ENCODE measurements at places on chromosomes 11 and 22.

GRCh38 chr11:46361283-46362155, 14.3 kb downstream of the DGKZ start:
- DNase-seq = peak; percentile 24

- no peak for DNase-seq
These were observed 80.1 kb downstream of the INSC start for GRCh38 chr11:15194671-15195415.

DNA sequence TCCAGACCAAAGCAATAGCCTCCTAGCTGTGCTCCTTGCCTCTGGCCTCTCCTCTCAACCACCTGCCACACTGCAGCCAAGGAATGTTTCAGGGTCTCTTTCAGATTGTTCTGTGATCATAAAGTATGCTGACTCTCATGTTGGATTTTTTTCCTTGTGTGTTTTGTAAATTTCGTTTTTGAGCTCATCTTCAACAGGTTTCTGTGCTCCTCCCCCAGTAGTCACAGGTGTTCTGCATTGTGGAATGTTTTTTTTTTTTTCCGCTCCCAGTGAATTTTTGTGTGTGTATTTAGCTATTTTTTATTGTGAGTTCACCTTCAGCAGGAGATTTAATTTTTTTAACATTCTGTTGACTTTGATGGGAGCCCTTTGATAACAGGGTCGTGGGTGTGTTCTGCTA, 153.7 kb downstream of the MYO18B start:
- no peak for DNase-seq

DNA sequence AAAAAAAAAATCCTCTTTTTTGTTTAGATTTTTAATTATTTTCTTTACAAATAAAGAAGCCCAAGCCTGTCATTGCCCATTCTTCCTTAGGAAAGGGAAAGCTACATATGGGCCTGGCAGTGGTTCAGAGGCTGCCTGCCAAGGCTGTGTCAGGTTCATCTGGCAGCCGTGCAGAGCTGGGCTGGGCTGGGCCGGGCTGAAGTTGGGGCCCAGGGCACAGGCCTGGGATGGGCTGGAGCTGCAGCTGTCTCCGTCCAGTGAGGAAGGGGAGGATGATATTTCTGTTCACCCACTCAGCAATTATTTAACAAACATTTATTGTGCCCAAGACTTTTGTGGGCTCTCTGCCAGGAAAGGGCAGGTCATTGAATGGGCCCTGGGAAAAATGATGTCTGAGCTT, 4.6 kb downstream of the PRR5L start:
- no peak for DNase-seq

DNA sequence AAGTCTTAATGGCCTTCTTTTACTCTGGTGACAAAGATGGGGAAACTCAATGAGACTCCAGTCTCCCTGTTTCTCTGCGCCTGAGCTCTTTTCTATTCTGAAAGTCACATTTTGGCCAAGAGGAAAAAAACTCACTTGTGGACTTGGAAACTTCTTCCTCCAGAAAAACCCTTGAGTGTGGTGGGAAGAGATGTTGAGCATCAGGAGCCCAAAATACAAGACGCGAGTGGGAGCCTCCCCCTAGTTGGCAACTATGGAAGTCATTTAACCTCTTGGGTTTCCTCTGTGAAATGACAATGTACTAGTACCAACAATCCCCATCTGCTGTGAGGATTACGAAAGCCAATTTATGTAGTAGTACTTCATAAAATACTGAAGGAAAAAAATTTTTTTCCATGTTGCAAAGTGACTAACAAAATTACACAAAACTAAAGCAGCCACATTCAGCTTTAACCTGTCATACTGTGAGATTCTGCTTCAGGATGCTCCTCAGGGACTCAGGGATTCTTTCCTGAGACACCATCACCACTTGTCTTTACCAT, 524 bp upstream of the SLC25A17 start:
- no peak for DNase-seq

DNA sequence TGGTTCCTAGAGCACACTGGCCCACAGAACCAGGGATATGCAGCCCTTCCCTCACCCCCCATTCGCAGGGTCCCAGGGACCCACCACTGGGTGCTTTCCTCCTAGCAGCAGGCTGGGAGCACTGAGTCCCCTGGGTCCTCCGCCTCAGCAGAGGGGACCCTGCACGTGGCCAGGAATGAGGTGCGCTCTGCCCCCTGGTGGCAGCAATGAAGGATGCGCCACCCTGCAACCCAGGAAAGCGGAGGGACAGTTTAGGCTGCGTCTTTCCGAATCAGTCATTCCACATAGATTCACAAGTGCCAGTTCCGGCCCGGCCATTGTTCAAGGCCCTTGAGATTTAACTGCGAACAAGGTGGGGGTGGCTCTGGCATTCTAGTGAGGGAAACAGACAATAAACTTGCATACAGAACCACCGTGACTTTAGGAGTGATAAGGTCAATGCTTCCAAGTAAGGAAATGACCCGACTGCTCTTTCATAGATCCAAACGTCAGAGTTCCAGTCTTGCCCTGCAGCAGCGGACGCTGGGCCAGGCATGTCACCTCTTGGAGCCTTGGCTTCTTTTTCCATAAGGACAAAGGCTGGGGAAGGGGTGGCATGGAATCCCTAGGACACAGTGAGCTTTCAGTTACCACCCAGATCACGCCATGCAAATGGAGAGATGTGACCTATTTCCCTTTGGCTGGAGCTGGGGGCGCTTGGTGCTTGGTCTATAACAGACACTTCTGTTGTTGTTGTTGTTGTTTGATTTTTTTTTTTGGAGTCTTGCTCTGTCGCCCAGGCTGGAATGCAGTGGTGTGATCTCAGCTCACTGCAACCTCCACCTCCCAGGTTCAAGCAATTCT, 7.7 kb downstream of the RIN1 start:
- DNase-seq = no peak

DNA sequence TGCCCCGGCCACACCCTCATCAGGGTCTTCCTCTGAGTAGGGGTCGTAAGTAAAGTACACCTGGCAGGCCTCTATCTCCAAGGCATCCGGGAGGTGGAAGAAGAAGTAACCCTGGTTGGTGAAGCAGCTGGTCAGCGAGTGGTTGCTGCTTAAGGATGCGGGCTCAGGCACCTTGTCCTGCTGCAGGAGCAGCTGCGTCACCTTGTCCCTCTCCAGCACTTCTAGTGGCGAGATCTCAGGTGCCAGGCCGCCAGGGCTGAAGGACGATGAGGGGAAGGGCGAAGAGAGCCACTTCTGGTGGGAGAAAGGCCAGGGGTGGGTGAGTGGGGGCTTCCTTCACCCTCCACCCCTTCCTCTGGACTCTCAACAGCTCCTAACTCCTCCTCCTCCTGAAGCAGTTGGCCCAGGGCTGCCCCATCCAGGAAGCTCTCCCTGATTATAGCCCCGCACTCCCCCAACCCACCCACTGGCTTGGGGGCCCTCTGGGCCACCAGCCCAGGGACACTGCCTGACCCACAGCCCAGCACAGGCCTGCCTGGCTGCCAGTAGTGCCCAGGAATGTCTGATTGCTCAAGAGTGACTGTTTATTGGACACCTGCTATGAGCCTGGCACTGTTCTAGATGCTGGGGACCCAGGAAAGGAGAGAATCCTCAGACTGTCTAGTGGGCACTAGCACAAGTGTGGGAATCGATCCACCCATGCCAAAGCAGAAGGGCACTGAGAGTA, 19.2 kb upstream of the TMPRSS6 start:
- DNase-seq = no peak

- no peak for DNase-seq
These were observed 3.5 kb downstream of the KRTAP5-7 start for GRCh38 chr11:71530602-71531001.

DNA sequence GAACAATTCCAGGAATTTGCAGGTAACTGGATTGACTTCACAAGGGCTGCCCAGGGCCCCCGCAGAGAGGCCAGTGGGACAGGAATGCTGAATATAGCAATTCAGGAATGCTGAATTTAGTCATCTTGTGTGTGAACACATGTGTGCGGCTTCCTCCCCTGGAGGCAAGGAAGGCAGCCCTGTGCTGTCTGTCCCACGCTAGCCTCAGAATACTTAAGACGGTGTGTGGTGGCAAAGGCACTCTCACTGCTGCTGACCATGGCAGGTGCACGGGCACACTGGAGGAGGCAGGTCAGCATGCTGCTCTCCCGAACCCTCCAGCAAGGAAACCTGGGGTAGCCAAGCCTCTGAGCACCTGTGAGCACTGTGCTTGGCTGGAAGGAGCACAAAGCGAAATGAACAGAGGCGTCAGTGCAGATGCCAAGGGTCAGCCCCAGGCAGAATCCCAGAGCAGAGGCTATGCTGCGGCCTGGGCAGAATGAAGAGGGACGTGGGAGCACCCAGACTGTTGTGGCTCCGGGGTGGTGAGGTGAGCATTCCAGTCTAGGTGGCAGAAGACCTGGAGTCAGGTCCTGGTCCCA, 2.7 kb downstream of the GNAZ start:
- DNase-seq = no peak

DNA sequence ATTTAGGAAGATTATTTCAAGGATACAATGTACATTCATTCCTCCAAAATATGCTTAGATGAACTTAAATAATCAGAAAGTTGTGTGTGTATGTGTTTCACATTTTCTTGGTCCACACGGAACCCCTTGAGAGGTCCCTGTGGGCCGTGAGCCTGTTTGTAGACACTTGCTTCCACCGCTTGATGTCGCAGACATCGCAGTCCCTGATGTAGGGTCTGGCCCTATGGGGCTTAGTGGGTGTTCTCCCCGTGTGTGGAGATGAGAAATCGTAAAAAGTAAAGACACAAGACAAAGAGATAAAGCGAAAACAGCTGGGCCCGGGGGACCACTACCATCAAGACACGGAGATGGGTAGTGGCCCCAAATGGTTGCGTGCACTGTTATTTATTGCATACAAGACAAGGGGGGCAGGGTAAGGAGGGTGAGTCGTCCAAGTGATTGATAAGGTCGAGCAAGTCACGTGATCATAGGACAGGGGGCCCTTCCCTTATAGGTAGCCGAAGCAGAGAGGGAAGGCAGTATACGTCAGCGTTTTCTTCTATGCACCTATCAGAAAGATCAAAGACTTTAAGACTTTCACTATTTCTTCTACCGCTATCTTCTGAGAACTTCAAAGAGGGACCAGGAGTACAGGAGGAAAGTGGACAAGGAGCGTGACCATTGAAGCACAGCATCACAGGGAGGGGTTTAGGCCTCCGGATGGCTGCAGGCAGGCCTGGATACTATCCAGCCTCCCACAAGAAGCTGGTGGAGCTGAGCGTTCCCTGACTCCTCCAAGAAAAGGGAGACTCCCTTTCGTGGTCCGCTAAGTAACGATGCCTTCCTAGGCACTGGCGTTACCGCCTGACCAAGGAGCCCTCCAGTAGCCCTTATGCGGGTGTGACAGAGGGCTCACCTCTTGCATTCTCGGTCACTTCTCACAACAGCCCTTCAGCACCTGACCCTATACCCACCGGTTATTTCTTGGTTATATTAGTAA, 1.2 kb upstream of the APOBEC3C start:
- no peak for DNase-seq

- DNase-seq = no peak
These were observed 8.7 kb downstream of the ROBO3 start for GRCh38 chr11:124873951-124874350.

GRCh38 chr22:24451162-24451561, 23.8 kb downstream of the ADORA2A start:
- DNase-seq = no peak

DNA sequence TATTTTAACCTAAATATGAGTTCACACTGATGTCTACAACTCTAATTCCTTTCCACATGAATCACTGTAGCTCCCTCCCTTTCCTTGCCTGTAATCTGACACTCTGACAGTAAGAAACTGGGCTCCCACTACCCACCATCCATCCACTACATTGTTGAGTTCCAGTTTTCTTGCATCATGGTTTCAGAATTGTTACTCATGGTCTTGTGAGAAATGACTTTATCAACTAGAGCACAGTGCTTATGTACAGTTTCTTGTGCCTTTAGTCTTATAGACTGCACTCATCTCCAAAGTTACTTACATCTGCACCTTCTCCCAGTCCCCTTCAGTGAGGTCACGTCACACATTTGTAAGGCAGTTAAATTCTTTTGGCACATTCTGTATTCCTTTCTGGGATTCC, 78.6 kb downstream of the RTL6 start:
- no peak for DNase-seq

DNA sequence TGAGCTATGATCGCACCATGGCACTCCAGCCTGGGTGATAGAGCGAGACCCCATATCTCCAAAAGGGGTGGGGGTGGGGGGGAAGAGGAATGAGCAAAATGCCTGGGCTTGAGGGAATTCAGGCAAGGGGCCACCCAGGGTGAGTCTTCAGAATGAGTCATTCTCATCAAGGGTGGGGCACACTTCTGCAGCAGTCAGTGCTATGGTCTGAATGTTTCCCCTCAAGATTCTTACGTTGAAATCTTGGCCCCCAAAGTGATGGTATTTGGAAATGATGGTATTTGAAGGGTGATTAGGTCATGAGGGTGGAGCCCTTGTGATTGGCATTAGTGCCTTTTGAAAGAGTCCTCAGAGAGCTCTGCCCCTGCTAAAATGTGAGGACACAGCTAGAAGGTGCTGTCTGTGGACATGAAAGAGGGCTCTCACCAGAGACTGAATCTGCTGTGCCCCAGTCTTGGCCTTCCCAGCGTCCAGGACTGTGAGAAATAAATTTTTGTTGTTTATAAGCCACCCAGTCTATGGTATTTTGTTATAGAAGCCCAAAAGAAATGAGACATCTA, 86.4 kb upstream of the THY1 start:
- no peak for DNase-seq

- no peak for DNase-seq
These were observed 311 bp downstream of the APBB1 start for GRCh38 chr11:6418557-6419008.

DNA sequence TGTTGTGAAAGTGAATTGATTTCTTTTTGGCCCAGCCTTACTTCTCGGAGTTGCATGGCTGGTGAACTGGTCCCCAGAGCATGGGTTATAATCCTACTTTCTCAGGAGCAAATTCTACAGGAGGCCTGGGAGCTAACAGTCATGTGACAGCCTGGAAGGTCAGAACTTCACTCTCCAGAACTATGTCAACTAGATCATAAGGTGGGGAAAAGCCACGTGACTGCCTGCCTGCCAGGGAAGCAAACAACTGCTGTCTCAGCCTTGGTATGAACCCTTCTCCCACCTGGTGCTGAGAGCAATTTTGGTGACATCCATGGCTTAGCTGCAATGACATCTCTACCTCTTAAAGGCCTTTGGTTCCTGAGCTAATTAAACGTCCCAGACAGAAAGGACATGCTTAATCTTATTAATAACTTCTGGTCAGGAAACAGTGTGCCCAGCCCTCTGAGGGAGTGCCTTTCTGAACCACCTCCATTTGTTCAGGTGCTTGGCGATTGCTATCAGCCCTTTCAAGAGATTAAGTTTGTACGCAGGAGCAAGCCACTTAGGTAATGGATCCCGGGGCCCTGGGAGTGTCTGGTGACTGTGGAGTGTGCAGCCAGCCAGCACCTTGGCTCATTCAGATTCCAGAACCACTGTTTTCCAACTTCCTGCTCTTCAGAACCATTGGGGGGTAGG, 1.4 kb upstream of the CREB3L1 start:
- DNase-seq = no peak

GRCh38 chr11:110198031-110198729, 98.2 kb downstream of the RDX start:
- no peak for DNase-seq

DNA sequence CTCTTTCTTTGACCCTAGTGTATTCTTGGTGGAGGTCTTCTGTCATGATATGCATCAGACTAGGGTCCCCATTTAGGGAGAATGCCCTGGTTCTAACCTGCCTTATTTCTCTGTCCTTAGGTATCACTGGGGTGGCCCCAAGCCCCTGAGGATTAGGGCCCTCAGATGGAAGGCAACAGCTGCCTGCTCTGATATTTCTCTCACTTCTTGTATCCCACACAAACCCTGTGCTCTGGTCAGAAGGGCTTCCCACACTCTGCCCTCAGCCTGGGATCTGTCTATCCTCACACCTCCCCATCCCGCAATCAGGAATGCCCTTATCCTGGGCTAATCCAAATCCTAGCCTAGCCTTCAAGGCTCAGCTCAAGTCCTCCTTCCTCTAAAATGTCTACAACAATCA, 75.5 kb downstream of the KCNC1 start:
- DNase-seq = no peak

All from SIG-M5 (cell line).